COR-L47 (cell line): ENCODE measurements at places on chromosomes 16 and 17.

DNA sequence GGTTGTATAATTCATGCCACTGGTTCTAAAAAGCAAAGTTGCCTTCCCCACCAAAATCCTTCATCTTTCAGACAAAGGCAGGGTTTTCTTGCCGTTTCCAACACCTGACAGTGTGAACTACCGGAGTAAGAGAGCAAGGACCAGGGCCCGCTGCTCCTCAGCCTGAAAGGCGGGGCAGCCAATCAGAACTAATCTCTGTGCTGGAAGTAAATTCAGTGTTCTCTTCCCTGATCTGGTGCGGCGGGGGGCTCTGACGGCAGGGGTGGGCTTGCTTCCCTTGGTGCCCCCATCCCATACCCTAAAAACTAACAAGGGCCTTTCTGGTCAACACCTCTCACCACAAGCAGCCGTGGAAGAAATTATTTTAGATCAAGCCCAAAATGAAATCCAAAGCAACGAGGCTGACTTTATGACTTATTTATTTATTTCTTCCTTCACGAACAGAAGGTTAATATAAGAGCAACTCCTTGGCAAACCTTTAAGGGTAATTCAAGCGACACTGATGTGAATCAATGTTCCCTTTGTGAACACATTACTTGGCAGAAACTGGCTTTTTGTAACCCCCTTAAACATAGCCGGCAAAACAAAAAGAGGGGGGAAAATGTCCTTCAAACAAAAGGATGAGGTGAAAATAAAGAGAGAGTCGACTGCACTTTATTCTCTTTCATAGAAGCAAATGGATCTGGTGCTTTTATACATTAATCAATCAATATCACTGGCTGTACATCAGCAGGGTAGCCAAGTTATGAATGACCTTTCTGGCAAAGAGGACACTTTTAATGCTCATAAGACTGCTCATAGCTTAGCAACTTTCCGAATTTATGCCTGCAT is 189.9 kb downstream of the ZFHX3 start:
- no peak for DNase-seq

DNA sequence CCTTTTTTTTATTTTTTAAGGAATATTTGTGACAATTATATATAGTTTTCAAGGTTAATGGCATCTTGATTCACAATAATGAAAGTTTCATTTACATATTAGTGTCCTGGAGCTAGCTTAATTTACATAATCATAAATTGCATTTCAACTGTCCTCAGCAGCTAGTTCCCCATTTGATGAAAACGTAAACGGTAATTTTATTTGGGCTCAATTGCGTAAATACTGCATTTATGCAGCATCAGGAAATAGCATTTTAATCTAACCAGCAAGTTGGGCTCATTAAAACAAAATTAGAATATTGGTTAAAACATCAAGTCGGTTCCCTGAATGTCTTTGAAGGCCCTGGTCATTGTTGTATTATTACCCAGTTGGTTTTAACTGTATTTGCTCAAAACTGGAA is 136.8 kb upstream of the CDH5 start:
- DNase-seq, result no peak

DNA sequence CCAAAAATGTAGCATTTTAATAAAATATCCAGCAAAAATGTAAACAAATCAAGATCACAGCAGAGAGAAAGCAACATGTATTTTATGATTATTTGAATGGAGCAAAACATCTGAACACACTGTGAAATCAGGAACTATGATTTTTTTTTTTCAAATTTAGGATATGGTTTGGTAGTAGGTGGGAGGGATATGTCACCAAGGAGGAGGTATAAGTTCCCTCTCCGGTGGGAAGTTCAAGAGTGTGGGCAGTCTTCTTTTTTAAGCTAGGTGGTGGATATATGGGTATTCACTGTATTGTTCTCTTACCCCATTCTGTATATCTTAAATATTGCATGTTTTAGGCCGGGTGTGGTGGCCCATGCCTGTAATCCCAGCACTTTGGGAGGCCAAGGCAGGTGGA is 10.2 kb downstream of the CDR2 start:
- DNase-seq, result no peak

- DNase-seq, result no peak
Measured at GRCh38 chr17:50100921-50101345, 5.8 kb downstream of the PDK2 start.

DNA sequence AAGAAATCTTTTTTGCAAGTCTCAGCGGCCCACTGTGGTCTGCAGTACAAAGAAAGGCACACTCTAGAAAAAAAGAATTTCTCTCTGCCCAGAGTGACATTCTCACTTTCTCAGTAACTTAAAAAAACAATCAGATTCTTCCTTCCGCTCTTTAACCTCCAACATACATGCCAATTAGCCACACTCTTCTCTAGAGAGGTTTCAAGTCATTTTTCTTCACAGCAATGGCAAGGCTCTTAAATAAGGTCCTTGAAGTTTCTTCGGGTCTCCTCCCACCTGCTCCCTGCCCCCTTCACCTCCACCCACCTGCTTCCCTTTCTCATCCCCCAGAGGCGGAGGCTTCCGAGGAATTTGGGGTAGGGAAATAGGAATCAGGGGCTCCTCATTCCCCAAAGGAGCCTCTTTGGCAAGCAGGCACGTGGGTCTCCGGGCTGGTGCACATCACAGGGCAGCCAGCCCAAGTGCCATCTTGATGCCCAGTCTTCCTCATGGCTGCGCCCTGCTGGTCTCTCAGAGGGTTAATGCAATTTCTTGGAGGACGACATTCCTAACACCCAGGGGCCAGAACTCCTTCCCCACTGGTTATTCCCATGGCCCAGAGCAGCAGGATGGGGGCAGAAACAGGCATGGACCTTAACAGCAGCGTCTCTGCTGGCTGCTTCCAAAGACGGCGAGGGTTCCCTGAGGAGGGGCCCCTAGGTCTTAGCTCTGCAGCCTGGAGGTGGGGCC is 855 bp upstream of the MEOX1 start:
- no peak for DNase-seq

DNA sequence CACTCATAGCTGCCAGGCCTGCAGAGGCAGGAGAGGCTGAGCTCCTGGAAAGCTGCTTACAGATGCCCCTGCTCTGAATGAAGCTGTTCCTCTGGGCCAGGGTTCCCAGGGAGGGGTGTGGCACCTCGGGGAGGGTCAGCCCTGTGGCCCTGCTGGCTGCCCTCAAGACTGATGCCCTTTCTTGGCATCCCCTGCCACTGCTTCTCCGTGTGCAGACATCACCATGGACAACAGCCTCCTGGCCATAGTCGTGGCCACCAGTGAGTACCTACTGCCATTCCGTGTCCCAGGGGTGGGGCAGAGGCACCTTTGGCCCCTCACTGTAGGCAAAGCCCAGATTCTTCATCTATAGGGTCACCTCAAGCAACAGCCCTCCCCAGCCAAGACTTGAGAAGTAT is 8.9 kb downstream of the MRPL27 start:
- no peak for DNase-seq

DNA sequence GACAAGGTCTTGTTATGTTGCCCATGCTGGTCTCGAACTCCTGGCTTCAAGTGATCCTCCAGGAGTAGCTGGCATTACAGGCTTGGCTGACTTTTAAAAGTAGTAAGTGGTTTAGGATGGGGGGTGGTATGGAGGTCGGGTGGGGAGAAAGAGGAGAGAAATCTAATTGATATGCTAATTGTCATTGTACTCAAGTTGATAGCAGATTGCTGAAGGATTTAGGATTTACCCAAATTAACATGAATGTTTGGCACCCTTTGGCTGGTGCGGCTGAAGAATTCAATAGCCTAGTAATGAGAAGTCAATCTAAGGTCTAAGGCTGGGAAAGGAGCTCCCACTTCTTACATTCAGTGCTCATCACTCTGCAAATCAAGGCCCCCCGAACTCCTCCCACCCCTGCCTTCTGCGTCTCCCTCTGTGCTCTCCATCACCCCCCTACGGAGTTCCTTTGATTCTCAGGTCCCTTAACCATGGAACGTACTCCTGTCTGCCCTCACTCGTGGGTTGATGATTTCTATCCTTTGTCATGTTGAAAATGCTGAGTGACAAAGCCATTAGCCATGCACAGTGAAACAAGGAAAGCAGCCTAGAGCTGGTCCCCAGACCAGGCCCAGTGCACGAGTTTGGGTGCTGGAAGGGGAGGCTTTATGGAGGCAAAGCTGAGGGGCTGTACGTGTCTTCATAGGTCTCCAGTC is 17.3 kb downstream of the CDH13 start:
- no peak for DNase-seq

DNA sequence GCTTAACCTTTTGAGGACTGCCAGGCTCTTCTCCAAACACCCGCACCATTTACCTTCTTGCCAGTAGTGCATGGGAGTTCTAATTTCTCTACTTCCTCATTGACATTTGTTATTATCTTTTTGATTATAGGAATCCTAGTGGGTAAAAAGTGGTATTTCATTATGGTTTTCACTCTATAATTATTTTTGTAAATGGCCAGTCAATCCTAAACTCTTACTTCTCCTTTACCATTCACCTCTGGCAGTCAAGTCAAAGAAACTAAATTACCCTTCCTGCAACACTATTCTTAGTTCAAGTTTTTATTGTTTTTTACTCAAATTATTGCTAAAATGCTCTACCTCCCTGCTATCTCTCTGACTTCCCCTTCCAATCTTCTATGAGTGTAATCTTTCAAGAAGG is 29.8 kb upstream of the ANKFY1 start:
- no peak for DNase-seq

GRCh38 chr17:75535119-75535537 is 9.6 kb downstream of the LLGL2 start:
- DNase-seq, result no peak

DNA sequence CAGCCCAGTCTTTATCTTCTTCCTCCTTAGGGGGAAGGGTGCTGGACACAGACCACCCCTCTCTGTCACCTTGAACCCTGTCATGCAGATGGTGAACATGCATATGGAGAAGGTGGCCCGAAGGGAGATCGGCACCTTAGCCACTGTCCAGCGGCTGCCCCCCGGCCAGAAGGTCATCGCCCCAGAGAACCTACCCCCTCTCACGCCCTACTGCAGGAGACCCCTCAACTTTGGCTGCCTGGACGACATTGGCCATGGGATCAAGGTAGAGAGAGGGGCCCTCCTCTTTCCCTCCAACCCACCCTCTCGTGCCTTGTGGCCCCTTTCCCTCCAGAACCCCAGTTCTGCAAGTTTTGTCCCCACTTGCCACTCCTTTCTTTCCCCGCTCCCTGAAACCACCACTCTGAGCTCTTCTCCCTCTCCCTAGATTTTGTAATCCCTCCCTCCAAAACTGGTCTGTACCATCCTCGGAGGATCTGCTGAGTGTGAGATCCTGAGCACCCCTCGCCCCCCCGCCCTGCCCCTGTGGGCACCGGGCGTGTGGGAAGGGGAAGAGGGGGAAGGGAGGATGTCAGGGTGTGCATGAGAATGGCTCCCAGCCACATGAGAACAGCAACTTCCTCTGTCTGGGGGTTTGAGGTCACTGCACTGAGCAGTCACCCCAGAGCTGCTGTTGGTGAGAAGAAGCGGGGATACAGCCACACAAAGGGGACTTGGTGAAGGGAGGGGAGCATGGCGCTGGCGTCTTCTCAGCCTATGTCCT is 7.3 kb downstream of the ABI3 start:
- DNase-seq, result no peak
